AML-193 (cell line): ENCODE measurements at places on chromosomes 6 and 20.
A peak's percentile ranks its signal among the peaks of the same experiment; 100 is the strongest.

DNA sequence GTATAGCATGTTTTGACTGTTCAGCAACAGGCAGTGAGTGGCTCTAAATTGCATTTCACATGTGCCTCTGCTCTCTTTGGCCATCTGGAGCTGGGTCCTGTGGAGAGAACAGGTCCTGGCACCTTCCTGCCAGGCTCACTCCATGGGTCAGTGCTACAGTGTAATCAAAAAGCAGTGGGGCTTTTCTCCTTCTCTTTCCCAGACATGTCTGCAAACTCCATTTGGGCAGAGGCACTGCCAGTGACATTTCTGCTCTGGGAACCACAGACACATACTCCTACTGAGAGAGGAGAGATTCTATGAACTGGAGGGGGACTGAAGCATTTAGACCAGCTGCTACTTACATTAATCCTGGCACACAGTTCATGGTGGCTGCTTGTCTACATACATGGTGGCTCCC, 68.3 kb upstream of the TRAF3IP2 start:
- no peak for DNase-seq

DNA sequence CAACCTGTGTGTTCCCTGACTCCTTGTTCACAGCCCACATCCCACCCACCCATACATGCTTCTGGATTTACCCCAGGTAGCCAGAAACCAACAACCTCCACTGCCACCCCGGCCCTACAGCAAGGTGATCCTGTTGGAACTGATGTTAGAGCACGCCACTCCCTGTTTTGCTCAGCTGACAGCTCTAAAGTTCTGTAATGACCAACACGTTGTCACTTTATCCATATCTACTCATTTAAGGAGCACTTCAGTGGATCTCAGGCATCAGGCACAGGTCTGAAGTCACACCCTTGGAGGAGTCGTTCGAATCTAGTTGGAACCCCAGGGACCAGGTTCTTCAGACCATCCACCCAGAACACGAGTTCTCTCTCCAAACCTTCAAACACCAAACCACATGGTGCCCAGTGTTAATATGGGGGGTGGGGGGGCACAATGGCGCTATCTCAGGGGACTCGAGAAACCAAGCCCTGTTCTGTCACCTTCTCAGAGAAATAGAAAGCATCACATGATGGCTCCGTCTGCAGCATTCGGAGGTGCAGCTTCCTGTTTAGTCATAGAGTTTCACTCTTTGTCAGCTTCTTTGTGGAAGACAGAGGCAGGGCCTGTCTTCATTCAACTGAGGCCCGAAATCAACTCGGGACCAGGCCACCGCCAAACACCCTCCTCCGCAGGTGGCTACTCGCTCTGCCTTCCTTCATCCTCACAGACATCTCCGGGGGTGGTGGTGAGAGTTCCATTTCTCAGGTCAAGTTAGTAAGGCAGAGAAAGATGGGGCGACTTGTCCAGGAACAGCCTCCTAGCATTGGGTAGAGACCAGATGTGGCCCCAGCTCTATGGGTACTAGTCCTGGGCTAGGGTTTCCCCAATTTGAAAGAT, 142.2 kb downstream of the NFATC2 start:
- DNase-seq, result no peak

- DNase-seq, result no peak
Observed at GRCh38 chr6:5469101-5469846, 208.0 kb downstream of the FARS2 start.

GRCh38 chr6:45474376-45474775, 96.6 kb upstream of the SUPT3H start:
- DNase-seq, result no peak

DNA sequence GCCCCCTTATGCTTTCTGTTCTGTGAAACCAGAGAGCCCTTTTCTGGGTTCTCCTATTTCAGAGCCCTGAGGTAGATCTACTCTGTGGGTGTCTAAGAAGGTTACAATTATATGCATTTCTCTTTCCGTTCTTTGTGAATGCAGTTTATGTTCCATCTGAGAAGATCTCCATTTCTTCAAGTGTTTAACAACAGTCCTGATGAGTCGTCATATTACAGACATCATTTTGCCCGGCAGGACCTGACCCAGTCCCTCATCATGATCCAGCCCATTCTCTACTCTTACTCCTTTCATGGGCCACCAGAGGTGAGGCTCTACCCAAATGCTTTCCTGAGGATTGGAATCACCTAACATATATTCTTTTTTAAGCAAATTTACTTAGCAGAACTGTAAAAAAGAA, 18.8 kb upstream of the SMIM26 start:
- no peak for DNase-seq

DNA sequence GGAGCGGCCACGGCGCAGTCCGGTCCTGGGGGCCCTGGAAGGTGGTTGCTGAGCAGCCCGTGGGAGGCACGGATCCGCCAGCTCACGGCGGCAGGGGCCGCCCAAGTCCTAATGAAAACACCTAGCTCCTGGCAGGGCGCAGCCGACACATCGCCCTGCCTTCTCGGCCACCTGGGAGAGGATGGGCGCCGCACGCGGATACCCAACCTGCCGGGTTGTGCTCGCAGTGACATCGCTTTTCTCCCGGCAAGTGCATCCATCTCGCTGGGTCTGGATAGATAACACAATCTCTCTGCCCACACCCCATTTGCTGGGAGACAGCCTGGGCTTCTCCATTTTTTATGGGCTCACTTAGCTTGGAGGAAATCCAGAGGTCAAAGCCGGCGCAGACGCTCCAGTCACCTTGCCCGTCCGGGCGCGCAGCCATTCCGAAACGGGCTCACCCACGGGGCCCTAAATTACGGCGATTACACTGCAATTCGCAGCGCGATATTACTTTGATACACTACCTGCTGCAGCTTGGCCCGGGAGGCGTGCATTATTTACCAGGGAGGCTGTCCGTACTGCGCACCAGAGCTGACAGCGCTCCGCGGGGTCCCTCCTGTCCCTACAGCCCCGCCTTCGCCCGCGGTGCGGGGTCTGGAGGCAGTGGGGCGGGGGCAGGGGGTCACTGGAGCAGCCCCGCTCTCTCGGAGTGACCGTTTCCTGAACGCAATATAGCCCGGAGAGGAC, 36.2 kb upstream of the CCDC167 start:
- DNase-seq, result no peak

- no peak for DNase-seq
Observed at GRCh38 chr6:154041001-154041400, 2.0 kb downstream of the OPRM1 start.

DNA sequence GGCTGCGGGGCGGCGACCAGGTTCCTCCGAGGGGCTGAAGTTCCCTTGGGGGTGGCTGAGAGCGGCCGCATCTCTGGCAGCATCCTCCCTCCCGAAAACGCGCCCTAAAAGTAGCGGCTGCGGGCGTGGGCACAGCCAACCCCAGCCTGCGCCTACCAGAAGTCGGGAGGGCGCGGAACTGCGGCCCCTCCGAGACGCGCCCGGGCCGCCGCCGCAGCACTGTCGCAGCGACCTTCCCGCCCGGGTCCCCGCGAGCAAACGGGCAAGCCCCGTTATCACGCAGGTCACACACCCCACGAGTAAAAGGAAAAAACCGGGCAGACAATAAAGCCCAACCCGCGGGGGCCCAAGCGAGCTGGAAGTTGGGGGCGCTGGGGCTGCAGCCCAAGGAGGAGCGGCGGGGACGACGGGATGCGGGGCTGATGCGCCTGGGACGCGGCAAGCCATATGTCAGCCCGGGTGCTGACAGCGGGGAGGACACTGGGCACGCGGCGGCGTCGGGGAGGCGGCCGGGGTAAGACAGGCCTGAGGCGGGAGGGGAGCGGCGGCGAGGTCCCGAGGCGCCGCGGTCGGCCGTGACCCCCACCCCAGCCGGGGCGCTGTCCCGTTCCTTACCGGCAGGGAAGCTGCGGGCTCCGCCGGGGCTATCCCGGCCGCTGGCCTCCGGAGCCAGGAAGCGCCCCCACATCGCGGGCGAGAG, 659 bp downstream of the CEP85L start:
- DNase-seq, result no peak

GRCh38 chr6:42688281-42688680, 34.1 kb downstream of the PRPH2 start:
- DNase-seq, result no peak

DNA sequence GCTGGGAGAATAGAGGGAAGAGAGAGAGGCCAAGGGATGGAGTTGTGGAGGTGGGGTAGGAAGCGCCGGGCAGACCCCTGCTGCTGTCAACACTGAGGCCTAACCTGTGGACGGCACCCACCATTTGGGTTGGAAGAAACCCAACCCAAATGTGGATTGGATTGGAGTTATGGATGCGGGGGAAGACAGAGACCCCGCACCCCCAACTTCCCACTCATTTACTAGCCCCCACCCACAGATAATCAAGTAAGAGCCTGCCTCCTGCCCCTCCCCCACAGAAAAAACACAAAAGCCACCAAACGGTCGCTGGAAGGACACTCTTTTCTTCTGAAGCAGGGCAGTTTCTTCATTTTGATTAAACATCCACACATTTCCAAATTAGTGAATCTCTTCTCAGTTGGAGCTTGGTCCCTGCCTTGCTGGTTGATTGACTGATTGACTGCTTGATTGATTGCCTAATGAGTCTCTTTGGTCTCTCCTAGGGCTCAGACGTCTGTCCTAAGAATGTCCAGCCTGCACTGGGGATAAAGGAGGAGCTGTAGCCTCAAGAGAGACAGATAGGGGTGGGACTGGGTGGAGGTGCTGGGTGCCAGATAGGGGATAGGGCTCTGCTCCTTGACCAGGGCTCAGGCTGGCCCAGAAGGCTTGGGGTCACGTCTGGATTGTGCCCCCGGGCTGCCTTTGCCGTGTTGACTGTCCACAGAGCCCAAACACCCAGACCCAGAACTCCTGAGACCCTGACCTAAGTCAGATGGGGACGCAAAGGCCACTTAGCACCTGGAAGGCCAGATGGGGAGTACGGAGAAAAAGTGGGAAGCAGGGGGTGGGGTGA, 74.9 kb upstream of the FOXP4 start:
- DNase-seq, result no peak

DNA sequence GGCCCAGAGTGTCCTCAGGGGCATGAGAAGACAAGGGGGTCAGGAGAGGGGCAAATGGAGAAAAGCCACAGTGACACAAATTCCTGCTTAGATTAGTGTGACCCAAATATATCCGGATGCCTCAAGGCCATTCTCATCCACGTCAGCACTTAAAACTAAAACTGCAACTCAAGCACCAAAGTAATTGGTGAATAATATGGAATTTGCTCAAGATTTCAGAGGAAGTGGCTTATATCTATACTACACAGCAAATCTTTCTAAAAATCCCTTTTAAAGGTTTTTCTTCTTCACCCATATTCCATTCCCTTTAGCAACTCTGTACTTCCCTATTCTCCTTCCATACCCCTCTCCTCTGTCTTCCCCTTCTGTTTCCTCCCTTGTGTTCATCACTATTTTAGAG, 15.2 kb downstream of the DEF6 start:
- DNase-seq, result peak; percentile 33

DNA sequence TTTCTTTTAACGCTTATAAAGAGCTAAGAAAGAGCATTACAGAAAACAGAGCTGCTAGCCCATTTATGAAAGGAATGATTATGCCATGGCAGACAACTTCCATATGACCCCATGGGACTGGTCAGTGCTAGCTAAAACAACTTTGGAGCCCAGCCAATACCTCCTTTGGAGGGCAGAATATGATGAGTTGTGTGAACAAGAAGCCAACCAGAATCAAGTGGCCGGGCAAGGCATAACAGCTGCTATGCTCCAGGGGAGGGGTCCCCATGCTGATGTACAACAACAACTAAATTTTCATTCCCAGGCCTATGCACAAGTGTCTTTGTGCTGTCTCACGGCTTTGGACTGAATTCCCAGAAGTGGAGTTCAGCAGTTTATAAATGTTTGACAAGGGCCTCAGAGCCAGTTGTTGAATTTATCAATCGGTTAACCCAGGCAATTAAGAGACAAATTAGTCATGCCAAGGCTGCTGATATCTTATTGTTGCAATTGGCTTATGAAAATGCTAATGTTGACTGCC, 65.0 kb upstream of the ASCC3 start:
- no peak for DNase-seq

- no peak for DNase-seq
Observed at GRCh38 chr6:75818098-75818855, 69.2 kb downstream of the MYO6 start.

DNA sequence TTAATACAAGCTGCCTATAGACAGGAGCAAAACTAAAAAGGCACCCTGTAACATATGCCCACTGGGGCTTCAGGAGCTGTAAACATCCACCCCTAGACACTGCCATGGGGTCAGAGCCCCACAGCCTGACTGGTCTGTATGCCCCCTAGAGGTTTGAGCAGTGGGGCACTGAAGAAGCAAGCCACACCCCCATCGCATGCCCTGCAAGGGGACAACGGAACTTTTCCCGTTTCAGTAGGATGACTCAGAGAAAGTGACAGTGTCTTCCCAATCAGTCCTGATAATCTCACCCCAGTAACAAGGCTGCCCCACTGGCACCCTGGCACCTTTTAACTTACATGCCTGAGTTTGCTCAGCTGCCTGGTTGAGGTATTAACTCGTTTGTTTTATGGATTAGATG, 35.9 kb downstream of the BEND3 start:
- DNase-seq, result no peak

GRCh38 chr6:21767891-21768648, 174.5 kb downstream of the SOX4 start:
- no peak for DNase-seq

- no peak for DNase-seq
Observed at GRCh38 chr20:34883087-34883688, 6.8 kb downstream of the ACSS2 start.

- no peak for DNase-seq
Observed at GRCh38 chr6:122839906-122840305, 50.8 kb downstream of the SMPDL3A start.

GRCh38 chr6:28910901-28911690, 12.7 kb downstream of the TRIM27 start:
- DNase-seq, result no peak

- DNase-seq, result no peak
Observed at GRCh38 chr6:81693266-81693665, 59.2 kb downstream of the TENT5A start.

GRCh38 chr6:111789598-111789997, 83.7 kb downstream of the FYN start:
- DNase-seq, result no peak

DNA sequence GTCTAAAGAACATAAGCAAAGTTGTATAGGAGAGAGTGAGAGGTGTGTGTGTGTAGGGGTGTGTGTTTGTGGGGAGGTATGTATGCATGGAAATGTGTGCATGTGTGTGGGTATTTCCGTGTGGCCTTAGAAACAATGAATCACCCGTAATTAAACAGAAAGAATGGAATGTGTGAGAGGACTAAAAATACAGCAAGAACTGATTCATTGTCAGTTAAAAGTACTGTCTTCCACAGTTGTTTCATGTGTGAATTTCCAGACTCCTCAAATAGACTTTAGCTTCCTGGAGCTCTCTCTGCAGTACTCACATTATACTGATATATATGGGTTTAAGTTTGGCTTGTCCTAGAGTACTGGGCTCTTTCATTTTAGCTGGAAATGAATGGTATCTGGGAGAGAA, 145.7 kb downstream of the RIMS1 start:
- DNase-seq, result no peak

DNA sequence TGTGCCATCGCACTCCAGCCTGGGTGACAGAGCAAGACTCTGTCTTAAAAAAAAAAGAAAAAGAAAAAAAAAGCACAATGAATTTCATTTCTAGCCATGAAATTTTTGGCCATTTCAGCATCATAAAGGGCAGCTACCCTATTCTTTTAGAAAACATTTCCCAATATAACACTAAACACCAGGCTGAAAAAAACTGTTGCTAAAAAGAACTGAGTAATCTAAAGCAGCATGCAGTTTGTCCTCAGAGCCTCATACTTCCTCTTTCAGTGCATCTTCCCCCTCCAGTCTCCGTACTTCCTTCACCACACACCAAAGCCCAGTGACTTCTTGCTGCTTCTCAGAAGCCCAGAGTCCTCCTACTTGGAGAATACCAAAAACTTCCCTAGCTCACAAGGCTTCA, 5.6 kb upstream of the IFNGR1 start:
- peak; percentile 99 for DNase-seq
